AG09309 (cell line): ENCODE measurements at places on chromosomes 7 and 10.
A peak's percentile ranks its signal among the peaks of the same experiment; 100 is the strongest.

DNA sequence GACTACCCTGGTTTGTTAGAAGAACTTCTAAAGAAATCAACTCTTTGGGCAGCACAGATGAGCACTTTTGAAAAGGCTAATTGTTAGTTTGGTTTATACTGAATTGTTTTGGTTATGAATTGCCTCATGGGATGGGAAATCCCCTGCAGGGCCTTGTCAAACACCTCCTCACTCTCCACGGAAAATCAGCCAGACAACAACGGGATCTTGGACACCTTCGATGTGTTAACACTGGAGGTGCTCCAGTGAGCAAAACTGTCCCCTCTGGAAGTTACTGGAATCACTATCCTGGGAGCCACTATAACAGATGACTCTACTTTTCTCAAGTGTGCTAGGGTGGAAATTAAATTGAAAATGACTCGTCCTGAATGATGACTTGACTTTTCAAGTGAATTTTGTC lies 38.7 kb downstream of the CDK6 start:
- DNase-seq = no peak

GRCh38 chr7:129824291-129825208 lies 128.2 kb downstream of the UBE2H start:
- no peak for DNase-seq

- DNase-seq = no peak
Observed at GRCh38 chr10:83990126-83990525, 149.2 kb upstream of the GHITM start.

- no peak for DNase-seq
Observed at GRCh38 chr7:98233219-98234070, 18.6 kb downstream of the TECPR1 start.

DNA sequence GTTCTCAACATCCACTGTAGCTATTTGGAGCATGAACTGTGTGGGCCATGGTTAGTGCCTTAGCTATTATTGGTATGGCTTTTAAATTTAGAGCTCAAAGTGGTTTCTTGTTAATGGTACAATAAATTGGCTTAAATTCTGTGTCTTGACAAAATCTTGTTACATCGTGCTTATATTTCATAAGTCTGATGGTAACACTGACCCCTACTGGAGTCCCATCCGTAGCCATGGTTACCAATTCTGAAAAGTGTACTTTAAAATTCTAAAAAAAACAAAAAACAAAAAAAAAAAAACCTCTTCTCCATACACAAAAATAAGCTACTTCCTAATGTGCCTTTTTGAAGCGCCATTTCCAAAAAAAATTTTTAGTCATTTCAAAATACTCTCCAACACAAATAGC lies 6.4 kb upstream of the RPP30 start:
- no peak for DNase-seq

GRCh38 chr10:72087392-72087968 lies 871 bp downstream of the SPOCK2 start:
- no peak for DNase-seq

- DNase-seq = no peak
Observed at GRCh38 chr10:21071001-21071673, 174.0 kb upstream of the NEBL start.

DNA sequence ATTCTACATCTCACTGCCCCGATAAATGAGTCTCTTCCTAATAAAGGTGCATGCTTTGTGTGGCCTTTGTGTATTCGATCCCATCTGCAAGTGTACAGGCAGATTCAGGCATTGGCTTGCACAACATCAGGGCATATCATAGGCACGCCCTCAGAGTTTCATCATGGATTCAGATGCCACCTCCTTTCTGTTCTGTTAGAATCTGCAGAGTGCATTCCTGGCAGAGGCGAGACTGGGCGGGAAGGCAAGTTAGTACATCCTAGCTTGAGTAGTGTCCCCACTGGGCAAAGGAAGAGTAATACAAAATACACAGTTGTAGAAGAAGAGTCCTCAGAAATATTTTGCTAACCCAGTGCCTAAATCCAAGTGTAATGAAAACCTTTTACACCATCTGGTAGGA lies 346.5 kb upstream of the GALNT17 start:
- no peak for DNase-seq

DNA sequence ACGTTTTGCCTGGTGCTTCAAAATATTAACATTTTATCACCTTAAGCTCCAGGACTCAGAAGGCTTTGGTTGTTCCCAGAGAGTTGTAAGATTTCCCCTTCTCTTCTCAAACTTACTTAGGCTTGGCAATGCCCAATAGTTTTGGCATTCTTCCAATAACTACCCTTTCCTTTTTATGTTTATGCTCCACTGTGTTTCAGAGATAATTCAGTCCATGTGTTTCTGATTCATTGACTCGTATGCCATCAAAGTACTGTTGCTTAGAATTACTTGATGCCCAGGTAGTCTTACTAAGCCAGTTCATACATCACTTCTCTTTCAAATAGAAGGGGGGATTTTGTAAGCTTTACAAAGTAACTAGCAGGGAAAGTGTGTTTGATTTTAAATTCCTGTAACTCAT lies 66.6 kb downstream of the AGMO start:
- DNase-seq = no peak

- no peak for DNase-seq
Observed at GRCh38 chr7:24825931-24826661, 68.8 kb upstream of the GSDME start.

- DNase-seq = no peak
Observed at GRCh38 chr7:77457779-77458178, 41.6 kb upstream of the GSAP start.

DNA sequence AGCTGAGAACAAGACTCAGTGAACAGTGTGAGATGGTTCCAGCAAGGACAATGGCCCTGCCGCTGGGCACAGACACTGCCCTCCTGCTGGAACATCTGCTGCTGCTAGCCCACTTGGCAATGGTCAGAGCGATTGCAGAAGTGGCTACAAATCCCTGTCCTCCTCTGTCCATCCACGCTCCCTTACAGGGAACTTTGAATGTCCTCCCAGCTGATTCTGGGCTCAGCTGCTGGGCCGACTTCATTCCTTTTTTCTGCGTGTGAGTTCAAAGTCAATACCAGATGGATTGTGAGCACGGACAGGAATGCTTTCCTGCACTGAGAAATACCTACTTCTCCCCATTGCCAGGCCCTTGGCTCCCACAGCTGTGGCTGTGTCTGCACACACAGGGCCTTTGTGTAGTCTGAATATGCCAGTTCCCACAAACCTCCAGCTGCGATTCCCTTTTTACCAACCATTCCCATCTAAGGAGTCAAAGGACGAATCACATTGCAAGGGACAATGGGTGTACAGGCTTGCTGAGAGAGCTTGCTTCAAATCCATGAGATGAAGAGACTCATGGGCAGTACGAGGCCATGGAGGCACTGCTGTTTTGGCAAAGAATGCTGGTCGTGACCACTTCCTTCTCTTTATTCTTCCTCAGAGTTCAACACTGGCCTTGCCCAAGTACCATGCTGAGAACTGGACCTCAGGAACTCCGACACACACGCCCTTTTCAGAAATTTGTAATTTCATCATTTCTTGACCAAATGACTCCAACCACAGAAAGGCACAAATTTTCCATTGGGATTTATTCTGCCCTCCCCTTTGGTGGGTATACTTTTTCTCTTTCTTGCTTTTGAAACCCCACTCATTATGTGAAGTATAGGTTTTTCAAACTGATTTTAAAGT lies 44.2 kb downstream of the BPGM start:
- DNase-seq = peak; percentile 68

DNA sequence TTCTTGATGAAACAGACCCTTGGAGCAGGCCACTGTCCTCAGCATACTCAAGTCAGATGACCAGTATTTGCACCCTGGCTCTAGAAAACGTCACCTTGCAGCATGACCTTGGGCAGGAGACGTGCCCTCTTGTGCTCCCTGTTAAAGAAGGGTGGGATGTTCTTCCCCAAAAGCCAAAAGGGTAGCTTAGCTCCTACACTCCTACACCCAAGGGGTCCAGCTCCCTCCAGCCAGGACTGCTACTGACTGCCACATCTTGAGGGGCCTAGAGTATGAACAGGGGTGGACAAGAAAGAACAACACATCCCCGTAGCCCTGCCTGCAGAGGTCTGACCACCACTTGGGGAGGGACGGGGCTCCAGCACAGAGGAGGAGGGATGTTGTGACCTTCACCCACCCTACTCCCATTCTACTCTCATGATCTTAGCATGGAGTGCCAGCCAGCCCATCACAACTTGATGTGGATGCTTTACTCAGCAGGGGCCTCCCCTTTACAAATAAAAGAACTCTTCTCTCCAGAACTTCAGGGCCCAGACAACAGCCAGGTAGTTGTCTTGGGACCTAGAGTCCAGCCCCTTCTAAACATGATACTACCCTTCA lies 165.3 kb upstream of the ZMIZ1 start:
- DNase-seq = no peak

- no peak for DNase-seq
Observed at GRCh38 chr10:66321723-66322665, 603.8 kb upstream of the LRRTM3 start.

- DNase-seq = no peak
Observed at GRCh38 chr7:154684666-154685563, 318.0 kb downstream of the PAXIP1 start.

GRCh38 chr7:137003086-137003485 lies 134.6 kb downstream of the CHRM2 start:
- DNase-seq = peak; percentile 24

GRCh38 chr10:35471435-35471834 lies 133.7 kb upstream of the GJD4 start:
- no peak for DNase-seq

GRCh38 chr7:140595468-140596092 lies 45.0 kb downstream of the DENND2A start:
- DNase-seq = no peak

GRCh38 chr7:144786079-144786478 lies 49.8 kb downstream of the TPK1 start:
- no peak for DNase-seq

- no peak for DNase-seq
Observed at GRCh38 chr10:104274762-104275721, 6.1 kb downstream of the GSTO2 start.

DNA sequence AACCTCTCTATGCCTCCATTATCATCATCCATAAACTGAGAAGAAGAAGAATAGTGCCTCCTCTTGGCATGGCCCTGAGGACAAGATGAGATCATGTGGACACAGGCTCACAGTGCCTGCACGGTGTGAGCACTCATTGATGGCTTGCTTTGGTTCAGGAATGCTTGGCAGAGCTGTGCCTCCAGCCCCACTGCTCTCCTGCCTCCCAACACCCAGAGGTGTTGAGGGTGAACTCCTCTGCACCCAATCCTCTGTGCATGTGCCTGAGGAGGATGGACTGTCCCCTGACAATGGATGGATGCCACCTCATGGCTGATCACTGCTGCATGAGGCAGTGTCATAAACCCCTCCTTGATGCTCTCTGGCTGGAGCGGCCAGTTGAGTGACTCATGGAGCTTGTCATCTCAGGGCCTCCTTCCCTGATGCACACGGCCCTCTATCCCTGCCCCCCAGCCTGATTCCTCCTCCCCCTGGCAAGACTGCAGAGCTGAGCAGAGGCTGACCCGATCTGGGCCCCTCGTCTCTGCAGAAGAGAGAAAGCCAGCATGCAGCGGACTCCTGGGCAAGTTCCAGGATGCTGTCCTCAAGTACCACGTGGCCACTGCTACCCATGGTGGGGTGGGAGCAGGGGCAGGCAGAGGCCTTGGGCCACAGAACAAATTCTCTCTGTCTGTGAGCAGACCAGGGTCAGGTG lies 136.3 kb downstream of the KCNMA1 start:
- peak; percentile 68 for DNase-seq

DNA sequence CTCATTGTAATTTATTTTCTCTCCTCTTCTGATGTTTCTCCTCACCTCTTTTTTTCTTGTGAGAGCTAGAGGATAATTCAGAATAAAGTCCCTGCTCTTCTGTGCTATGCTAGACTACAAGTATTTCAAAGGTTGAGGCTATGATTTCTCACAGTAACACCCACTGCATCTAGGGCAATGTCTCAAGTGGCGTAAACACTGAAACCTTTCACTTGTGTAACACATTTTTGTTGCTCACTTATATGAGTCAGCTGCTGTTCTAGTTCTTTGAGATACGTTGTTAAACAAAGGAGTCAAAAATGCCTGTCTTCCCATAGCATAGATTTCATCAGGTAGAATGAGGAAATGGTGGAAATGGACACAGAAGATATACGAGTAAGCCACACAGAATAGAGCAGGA lies 305.1 kb upstream of the PITRM1 start:
- DNase-seq = no peak

- DNase-seq = no peak
Observed at GRCh38 chr7:64793106-64793755, 997 bp upstream of the ZNF138 start.

DNA sequence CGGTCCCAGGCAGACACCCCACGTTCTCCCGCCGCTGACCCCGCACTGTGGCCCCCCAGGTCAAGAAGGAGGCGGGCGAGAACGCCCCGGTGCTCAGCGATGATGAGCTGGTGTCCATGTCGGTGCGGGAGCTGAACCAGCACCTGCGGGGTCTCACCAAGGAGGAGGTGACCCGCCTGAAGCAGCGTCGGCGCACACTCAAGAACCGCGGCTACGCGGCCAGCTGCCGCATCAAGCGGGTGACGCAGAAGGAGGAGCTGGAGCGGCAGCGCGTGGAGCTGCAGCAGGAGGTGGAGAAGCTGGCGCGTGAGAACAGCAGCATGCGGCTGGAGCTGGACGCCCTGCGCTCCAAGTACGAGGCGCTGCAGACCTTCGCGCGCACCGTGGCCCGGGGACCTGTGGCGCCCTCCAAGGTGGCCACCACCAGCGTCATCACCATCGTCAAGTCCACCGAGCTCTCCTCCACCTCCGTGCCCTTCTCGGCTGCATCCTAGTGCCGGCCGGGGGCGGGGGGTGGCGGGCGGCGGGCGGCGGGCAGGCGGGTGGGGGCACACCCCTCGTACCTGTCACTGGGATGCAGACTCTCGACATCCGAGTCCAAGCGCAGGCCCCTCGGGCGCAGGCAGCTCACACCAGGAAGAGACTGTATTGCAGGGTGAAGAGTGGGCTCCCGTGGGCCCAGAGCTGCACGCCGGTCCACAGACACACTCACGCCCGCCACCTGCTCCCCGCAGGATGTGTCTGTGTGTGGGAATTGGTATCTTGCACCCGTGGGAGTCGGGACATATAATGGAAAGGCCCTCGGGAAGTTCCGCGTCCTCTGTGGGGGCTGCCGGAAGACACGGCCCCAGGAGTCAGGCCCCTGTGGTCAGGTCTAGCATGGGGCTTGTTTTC lies 9.6 kb downstream of the MAFK start:
- DNase-seq = no peak
